ENCODE measurements at places on chromosomes 4 and X.

- DNase-seq: no peak
These were observed 24.6 kb downstream of the ZRSR2 start for GRCh38 chrX:15814771-15815365.

- no peak for DNase-seq
These were observed 60.6 kb upstream of the NAP1L5 start for GRCh38 chr4:88758264-88758663.

DNA sequence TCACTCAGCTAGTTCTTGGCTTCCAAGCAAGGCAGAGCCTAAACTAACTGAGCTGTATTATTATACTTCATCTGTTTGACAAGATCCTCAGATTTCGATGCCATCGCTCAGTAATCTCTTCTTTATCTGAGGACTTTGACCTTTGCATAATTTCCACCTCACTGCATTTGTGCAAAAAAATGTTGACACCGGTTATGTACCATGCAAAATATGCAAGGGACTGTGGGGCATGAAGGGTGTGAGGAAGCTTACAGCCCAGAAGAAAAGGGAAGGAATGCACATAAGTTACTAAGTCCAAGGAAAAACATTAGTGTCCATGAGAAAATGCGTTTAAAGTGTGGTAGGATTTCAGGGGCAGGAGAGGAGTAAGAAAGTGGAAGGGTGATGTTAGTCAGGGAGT, 295.4 kb downstream of the PACRGL start:
- no peak for DNase-seq

- DNase-seq: no peak
These were observed 18.2 kb upstream of the TXK start for GRCh38 chr4:48152259-48152658.

DNA sequence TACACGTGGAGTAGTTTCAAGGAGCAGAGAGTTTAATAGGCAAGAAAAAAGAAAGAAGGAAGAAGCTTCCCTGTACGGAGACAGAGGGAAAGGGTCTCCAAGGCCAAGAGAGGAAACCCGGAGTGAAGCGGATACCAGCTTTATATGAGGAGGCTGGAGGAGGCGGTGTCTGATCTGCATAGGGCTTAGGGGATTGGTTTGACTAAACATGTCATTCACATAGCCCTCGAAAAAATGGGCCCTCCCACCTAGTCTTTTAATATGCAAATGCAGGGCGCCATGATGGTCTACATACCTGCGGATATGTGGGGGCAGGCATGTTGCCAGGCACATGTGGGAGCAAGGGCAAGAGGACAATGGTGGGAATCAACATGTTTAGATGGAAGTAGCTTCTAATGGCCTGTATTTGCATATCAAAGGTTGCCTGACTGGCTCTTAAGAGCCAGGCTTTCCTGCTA, 103.1 kb upstream of the UGT8 start:
- DNase-seq: no peak

DNA sequence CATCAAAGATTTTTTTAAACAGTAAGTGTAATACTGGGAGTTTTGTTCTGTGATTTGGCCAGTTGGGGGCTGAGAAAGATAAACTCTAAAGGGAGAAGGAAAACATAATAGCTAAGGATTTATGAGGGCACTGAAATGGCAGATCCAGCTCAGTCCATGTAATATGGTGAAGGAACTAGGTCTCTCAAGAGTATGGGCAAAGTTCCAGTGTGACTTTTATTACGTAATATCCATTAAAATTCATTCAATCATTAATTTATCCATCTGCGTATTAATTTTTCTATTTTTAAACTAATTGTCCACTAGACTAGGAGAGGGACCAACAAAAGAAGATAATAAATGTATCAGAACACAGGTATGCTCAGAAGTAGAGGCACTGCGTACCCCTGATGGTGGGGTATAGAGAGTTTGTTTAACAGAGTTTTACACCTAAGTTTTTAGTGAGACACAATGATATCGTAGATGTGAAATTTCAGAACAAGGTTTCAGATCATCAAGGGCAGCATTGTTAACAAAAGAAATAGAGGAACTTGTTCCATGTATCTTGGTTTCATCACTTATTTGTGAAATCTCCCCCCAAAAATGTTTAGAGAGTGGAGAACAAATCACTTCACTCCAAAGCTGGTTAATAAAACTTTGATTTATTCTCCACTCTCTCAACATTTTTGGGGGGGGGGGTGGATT, 351.1 kb downstream of the GRXCR1 start:
- DNase-seq: no peak

DNA sequence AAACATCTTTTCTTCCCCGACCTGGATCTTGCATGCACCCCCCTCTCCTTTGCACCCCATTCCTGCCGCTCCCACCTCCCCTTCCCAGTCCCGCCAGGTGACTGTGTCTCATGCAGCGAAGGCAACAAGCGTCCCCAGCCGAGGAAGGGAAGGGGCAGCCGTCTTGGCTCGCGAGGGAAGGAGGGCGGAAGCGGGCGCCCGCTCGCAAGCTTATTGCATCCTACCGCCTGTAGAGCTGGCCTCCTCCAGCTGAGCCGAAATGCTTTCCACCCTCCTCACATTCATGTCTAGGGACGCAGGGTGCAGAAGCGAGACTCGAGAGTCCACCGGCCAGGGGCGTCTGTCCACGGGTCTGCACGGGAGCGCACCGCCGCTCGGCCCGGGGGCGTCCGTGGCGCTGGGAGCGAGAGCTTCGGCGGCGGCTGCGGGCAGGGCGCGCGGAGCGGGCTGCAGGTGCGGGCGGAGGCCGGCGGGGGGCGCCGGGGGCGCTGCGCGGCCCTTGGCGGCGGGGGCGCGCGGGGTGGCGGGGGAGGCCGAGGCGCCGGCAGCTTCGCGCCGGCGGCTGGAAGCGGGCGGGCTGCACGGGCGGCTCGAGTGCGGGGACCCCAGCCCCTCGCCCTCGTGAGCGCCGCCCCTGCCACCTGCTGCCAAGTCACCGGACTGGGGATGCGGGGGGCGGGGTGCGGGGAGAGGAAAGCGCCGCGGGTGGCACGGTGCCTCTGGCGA, at the start of gene KCNIP4:
Gene KCNIP4 (minus strand): TSS at position 426 of the 726 bp plus-strand sequence.
- no peak for DNase-seq

DNA sequence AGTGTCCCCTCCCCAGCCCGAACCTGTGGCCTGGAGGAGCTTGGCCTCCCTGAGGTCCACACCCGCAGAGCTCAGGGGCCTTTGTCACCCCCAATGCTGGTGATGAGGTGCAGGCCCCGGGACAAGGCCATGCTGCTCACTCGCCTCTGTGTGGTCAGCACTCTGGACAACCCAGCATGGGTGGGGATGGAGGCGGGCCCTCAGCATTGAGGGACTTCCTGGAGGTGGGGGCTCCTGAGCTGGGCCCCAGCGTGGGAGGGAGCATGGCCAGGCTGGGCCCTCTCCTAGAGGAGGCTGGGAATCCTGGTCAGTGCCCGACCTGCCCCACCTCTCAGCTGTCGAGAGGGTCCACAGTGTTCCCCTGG, 30.6 kb downstream of the TACC3 start:
- no peak for DNase-seq

DNA sequence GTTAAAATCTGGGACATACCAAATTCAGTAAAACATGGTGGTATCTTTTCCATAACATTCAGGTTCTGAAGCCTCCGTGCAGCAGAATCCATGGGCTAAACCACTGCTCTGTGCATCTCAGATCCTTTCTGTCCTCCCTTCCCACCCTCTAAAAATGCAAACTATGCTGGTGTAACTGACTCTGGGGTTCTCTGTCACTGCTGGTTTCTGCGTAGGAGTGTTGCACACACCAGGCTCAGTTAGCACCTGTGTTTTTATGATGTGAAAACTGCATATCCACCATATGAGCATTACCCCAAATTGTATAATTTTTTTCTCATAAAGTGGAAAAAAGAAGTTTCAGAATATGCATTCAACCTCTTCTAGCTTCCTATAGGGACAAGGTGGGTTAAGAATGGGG, 22.4 kb upstream of the IL21 start:
- DNase-seq: no peak

GRCh38 chr4:6088950-6089349, 70.7 kb upstream of the C4orf50 start:
- DNase-seq: peak; percentile 18

DNA sequence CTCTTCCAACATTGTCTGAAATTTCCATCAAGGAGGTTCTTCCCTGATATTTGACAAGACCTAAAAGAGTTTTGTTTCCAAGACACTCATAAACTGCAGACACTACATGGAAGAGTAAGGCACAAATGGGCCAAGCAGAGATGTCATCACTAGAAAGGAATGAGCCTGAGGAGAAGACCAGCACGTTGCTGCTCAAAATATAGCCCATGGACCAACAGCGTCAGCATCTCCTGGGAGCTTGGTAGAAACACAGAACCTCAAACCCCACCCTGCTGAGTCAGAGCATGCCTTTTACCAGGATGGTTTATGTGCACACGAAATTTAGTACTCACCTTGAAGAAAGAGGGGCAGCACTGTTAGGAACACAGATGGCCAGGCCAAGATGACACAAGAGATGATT, 128.7 kb upstream of the MID1 start:
- no peak for DNase-seq

GRCh38 chr4:114205261-114205660, 225.8 kb upstream of the ARSJ start:
- DNase-seq: no peak

DNA sequence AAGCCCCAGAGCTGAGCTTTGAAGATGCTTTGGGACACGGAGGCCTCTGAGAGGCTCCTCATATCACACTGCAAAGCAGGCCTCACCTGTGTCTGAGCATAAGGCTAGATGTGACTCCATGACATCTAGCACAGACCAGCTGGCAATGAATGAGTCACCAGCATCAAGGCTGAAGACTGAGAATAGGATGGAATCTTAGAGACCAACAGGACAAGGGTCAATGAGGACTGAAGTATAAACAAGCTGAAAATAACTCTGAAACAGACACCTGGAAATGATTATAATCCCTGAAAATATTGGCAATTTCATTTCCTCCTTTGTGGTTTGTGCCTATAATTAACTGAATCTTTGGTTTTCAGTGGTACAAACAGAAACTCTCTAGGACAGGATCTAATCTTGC, 87.1 kb upstream of the PRPS1 start:
- no peak for DNase-seq

DNA sequence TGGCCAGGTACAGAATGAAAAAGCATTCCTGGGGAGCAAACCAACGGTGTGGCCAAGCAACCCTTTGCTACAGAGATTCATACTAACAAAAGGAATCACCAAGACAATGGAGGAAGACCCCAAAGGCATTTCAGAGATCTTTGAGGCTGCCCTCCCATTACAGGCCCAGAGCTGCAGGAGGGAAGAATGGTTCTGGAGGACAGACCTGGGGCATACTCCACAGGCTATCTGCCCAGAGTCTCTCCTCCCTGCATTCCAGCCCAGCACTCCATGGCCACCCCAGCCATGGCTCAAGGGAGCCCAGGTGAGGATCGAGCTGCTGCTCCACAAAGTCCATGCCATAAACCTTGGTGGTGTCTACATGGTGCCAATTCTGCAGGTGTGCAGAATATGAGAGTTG, 81.9 kb downstream of the ATP11C start:
- no peak for DNase-seq

- no peak for DNase-seq
These were observed 53.1 kb downstream of the TIGD2 start for GRCh38 chr4:89164400-89164799.

DNA sequence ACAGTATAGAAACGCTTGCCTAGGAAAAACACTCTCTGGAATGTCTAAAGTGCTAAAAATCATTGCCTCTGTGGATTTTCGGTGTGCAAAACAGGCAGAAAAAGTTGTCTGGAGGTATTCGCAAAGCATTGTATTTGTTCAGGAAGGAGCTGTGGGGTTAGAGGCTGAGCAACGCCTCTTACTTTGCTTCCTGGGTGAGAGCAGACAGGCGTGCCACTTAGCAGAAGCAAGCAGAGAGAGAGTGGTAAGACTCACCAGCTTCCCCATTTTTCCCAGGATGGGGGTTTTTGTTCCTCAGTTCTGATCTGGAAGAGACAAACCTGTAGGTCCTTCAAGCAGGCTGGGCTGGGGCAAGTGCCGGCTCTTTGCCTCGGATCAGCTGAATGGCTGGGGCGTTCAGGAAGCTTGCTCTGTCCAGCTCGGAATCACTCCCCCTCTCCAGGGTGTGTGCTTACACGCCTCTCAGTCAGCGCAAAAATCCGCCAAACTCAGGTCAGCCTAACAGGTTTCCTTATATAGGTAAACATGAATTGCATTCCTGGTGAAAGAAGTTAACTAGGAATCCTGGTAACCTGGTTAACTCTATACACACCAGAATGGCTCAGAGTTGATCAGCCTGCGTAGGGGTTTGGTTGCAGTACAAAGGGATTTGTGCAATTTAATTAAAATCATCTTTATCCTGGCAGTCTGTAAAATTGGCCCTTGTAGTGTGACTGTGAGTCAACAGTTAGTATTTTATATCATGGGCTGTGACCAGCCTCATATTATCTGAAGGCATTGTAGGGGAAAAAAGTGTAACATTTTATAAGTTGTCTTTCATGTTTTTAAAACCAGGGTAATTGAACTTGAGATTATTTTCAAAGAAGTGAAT, 213.1 kb upstream of the MID1 start:
- peak; percentile 71 for DNase-seq

DNA sequence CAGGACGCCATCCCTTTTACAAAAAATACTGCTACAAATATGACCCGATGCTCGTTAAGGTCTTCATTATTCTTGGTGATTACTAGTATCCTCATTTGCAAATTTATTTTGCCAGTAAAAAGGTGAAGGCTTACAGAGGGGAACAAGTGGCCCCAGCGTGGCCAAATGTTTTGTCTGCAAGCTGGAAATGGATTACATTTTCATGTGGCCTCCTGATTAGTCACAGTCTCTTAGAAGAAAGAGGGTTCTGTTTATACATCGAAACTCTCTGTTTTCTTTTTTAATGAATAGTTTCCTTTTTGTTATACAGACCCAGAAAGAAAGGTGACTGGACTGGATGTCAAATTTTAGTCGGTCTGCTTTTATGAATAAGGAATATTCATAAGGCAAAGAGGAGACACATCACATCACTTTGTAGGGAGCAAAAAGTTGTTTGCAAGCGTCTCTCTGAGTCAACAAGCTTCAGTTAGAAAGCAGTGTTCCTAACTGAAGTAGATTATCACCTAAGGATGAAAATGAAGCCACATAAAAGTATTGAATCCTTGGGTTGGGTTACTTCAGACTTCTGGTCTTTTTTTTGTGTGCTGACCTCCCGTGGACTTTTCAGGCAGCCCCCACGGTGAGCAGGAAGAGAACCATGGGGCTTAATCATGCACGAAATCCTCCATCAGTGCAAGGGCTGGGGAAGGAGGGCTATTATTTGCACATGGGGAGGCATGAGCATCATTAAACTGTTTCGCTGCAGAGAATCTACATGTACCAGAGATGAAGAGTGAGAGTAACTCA, 125.6 kb downstream of the ARSF start:
- no peak for DNase-seq

DNA sequence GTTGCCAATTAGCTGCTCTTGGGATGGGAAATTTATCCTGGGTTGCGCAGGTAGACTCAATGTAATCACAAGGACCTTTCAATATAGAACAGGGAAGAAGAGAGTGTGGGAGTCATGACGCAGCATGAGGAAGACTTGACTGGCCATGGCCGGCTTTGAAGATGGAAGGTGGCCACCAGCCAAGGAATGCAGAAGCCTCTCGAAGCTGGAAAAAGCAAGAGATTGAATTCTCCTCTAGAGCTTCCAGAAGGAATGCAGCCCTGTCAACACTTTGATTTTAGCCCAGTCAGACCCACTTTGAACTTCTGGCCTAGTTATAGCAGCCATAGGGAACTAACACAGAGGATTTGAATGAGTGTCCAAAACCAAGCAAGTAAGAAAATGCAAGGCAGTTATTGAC, 14.7 kb upstream of the SH3KBP1 start:
- DNase-seq: no peak
